ENCODE measurements at places on chromosomes 12 and 14. TPM values are rescaled to one million over a fixed set of nuclear protein-coding genes. Genes with fewer than 3 reads are reported as not detected.

GRCh38 chr12:23795494-23795893 lies 154.0 kb downstream of the SOX5 start:
- no peak for DNase-seq

DNA sequence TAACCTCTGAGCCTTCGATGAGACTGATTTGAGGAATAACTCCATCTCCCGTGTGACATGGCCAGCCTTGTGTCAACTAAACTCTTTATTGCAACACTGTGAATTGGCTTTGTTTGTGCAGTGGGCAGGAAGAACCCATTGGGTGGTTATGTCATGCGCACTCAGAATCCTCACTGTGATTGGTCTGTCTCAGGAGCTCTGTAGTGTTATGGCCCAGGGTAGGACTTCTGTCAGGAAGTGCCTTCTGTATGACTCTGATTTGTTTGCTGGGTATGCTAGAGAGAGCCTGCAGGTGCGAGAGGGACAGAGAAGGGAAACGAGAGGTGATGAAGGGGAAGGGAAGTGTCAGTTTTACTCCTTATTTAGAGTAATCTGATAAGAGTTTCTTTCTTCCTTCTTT lies 71.5 kb upstream of the DCD start:
- no peak for DNase-seq

- no peak for DNase-seq
Observed at GRCh38 chr12:124044809-124045321, 71.8 kb downstream of the ZNF664 start.

DNA sequence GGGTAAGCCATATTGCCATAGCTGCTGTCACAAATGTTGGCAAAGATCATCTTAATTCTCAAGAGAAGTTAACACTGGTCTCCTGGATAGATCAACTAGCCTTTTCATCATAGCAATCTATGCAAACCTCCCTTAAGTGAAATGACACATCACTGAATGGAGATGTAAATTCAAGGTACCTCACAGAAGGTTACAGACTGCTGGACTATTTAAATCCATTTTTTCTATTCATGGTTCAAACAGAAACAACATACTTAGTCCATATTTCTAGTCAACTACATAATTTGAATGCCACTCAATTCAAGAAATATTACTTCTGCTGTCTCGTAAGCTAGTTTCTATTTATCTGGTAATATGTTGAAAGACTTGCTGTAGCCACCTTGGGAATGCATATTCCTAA lies 748.3 kb downstream of the C12orf50 start:
- DNase-seq: no peak

DNA sequence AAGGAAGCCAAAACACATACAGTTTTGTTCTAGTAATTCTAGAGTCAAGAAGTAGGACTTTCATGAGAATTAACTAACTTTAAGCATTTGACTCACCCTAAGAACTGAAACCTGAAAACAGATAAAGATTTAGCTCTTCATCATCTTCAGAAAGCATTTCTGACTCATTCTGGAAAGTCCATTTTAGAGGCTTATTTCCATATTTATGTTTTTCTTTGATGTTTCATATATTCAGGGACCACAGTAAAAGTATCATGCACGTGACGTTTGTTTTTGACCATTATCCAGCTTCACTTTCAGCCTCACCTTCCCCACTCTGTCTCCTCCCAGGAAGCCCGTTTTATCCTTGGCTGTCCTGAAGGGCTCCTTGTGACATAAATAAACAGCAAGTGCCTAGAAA lies 79.2 kb downstream of the MDGA2 start:
- DNase-seq: no peak

DNA sequence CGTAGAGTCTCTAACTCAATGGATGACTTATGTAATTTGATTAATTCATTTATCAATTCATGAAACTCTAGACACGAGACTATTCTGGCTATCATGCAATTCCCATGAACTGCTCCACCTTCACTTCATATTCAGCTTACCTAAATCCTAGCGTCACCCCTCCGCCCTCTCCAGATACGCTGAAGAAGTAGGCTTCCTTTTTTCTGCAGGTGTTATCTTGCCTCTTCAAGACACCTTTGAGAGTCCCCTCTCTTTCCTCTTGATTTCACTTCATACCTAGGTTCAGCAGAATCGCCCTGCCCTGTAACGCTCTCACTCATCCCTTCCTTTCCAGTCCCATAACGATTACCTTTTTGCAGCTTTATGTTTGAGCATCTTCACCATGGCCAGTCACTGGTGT lies 4.0 kb upstream of the RNASE4 start:
- no peak for DNase-seq

BDKRB2 gene
- 0.34 TPM for total RNA-seq

GYS2 gene
- not detected for total RNA-seq

TBX3 gene
- total RNA-seq: 2.4 TPM

NKX2-1 gene
- total RNA-seq: not detected

ZNF140 gene
- 22.6 TPM for total RNA-seq

KLHDC2 gene
- 53.6 TPM for total RNA-seq
